GM04503 (cell line): ENCODE measurements at places on chromosomes 6 and 20.
A peak's percentile ranks its signal among the peaks of the same experiment; 100 is the strongest.

DNA sequence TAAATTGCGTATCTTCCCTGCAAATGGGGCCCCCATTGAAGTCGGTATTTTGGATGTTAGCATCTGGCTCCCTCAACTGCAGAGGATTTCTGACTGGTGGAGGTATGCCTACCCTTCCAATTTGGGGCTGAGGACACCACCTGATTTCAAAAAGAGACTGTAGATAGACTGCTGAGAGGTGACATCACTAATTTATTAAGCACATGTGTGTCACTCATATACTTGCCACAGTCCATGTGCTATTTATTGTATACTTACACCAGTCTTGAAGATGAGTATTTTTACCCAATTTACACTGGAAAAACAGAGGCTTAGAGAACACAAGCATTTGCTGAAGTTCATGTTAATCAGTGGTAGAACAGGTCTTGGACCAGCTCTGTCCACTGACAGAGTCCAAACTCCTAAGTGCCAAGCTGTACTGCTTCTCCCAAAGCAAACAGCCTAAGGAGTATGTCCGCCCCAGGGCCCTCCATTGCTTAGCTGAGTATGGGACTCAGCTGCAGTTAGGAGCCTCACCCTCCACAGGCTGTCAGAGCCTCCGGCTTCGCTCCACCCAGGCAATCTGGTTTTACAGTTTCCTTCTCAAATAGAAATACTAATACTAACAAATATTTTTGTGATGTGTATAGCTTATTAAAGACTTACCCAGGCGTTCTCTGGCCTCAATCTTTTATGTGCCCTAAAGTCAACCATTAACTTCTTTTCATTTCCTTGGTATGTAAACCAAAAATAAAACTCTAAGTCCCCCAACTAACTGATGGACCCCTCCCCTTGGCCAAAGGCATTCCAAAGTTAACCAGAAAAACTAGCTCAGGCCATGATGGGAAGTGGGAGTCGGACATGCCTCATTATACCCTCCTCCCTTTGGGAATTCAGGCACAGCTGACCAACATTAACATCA, 17.5 kb downstream of the RIN2 start:
- no peak for DNase-seq

DNA sequence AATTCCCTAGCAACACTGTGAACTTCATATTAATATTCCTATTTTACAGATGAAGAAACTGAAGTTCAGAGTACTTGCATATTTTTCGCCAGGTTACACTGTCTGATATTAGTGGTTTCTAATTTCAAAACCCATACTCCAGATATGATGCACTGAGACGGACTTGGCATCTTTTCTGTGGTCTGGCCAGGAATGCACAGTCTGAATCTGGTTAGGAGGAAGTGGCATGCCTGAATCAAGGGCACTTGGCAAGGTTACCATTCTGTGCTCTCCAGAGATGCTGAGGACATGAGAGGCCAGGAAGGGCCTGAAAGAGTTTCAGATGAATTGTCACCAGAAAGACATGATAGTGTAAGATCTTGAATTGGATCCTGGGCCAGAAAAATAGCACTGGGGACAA, 150.1 kb downstream of the HAO1 start:
- peak; percentile 27 for DNase-seq

DNA sequence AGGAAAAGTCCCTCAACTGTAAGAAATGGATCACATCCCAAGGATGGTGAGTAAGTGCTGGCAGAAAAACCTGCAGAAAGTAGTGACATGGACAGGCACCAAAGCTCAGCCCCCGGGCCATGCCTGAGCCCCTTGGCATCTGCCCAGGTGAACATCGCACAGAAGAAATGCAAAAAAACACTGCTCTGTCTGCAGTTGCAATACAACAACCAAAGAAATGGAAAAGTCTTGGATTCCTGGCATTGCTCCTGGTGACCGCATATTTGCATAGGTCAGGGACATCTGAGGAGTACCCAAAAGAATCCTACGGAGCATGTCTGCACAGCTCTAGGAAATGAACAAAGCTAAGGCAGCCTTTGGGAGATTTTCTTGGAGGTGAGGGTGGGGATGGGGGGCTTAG, 63.1 kb upstream of the PTPRT start:
- no peak for DNase-seq

DNA sequence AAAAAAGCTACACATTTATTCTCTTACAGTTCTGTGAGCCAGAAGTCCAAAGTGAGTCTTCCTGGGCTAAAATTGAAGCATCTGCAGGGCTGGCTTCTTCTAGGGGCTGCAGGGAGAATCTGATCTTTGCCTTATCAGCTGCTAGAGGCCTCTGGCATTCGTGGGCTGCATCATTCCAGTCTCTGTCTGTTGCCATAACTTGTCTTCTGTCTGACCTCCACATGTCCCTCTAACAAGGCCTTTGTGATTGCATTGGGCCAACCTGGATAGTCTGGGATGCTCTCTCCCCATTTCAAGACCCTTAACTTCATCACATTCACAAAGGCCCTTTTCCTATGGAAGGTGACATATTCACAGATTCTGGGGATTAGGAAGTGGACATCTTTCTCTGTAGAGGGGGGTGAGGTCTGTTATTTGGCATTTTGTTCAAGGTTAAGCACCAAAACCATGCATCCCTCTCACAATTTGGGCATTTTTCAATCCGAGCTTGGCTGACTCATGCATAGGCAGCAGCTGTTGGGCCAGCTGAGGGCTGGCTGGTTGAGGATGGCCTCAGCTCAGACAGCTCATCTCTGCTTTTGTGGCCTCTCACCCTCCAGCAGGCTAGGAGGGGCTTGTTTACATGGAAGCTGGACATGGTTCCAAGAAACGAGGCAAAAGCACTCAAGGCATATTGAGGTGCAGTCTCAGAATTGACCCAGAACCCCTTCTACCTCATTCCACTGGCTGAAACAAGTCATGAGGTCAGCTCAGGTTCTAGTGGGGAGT, 116.1 kb upstream of the NXT1 start:
- DNase-seq: no peak

- no peak for DNase-seq
These were observed 129.7 kb upstream of the AKAP12 start for GRCh38 chr6:151109869-151110575.

DNA sequence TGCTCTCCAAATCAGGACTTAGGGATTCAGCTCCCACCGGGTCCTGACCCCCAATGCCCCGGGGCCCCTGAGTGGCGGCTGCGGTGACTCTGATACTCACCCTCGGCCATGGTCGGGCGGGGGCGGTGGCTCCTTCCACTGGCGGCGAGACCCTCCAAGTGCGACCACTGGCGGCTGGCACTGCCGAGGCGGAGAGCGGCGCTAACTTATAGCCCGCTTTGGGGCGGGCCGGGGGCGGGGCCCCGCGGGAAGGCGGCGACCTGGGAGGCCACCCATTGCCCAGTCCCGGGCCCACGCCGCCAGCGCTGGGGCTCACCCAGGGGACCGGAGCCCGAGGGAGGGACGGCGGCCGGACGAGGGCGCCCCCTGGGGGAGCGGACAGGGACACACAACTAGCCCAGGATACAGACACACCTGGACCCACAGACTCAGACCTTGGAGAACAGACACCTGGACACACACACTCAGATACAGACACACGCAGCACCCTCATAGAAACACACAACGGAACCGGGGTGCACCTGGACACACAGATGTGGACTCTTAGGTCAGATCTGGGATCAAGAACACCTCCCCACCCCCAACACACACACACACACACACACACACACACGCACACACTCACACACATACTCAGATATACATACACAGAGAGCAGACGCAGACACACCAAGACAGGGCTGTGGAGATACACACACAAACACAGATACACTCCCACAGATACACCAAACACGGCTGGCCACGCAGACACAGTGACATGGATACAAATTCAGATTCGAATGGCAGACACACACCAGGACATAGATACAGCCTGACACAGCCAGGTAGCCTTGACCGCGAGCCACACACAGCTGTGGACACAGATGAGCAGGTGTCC, at the start of gene TGM2:
Gene TGM2 (minus strand): TSS at position 182 of the 877 bp plus-strand sequence. CDS start 72 bp downstream, at position 110.
- DNase-seq: no peak

DNA sequence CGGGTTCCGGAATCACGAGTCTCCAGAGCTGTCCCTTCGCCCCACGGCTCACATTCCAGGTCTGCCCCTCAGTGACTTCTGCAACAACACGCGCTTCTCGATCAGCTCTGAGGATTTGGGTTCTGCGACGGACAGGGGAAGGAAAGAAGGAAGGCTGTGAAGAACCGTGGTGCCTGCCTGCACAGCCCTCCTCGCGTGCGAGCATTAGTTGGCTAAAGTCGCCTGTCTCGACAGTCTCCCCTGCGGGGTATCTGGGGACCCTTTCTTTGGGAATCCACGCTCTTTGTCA, 23.1 kb downstream of the VPS52 start:
- no peak for DNase-seq

DNA sequence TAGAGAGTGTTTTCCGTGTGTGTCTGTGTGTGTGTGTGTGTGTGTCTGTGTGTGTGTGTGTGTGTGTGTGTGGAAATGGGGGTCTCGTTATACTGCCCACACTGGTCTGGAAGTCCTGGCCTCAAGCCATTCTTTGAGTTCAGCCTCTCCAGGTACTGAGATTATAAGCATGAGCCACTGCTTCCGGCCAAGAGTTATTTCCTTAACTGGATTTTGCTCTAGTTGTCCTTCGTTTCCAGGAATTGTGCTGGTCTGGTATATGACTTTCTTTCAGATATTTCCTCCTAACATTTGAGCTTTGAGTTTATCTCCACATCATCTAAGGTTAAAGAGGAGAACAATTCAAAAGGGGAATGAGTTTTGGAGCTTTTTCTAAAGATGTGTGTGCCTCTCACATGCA, 124.8 kb downstream of the SH3BGRL2 start:
- DNase-seq: no peak

GRCh38 chr20:58970146-58970545, 10.9 kb upstream of the NELFCD start:
- DNase-seq: no peak

DNA sequence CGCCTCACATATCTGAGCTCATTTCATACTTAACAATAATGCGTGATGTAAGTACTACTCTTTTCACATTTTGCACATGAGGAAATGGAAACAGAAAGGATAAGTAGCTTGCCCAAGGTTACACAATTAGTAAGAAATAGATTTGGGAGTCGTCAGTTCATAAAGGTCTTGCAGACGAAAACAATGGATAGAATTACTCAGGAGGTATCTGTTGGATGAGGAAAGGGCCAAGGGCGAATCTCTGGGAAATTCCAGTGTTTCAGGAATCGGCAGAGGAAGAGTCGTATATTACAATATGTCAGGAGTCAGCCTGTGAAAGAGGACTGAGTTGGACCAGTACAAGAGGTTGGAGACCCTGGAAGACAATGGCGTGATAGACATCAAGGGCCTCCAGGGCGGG, 12.8 kb upstream of the EDN1 start:
- DNase-seq: no peak

DNA sequence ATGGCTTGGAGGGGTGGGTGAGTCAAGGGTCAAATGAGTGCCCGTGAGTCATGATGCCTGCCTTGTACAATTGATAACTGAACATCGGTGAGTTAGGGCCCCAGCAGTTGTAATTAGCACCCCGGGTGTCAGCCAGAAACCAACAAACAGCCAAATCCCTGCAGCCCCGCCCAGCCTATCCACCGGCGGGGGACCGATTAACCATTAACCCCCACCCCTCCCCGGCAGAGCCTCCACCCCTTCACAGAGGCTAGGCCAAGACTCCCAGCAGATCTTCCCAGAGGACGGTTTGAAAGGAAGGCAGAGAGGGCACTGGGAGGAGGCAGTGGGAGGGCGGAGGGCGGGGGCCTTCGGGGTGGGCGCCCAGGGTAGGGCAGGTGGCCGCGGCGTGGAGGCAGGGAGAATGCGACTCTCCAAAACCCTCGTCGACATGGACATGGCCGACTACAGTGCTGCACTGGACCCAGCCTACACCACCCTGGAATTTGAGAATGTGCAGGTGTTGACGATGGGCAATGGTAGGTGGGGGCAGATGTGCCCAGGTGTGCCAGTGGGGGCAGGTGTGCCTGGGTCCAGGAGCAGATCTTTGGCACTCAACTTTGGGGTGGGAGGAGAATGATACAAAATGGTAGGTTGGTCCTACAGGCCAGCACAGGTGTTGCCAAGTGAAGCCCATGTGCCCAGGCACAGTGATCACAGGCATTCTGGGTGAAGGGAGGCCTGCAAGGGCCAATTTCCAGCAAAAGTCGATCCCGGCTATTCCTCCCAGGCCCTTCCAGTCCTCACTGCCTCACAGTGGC, 45.7 kb downstream of the HNF4A start:
- no peak for DNase-seq

GRCh38 chr6:144935181-144935580, 650.0 kb downstream of the UTRN start:
- no peak for DNase-seq

DNA sequence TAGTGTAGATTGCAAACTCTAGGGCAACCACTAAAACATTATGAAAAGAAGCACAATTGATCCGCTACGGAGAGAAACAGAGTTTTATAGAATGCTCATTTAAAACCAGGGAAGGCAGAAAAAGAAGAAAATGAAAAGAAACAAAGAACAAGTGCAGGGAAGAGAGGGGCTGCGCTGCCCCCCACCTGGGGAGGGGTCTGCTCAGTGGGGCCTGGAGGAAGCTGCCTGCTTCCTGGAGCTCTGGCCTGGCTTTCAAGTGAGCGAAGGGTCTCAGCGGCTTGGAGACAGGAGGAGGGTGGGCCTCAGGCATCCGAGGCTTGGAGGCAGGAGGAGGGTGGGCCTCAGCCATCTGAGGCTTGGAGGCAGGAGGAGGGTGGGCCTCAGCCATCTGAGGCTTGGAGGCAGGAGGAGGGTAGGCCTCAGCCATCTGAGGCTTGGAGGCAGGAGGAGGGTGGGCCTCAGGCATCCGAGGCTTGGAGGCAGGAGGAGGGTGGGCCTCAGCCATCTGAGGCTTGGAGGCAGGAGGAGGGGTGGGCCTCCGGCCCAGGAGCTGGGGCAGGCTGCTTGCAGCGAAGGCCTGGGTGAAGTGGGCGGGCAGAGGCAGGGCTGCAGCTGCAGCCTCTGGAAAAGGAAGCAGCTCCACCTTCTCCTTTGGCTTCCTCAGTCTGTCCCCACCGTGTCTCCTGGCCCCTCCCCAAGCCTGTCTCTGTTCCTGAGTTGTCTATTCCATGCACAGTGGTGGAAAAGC, 406.3 kb downstream of the TAF4 start:
- DNase-seq: no peak

DNA sequence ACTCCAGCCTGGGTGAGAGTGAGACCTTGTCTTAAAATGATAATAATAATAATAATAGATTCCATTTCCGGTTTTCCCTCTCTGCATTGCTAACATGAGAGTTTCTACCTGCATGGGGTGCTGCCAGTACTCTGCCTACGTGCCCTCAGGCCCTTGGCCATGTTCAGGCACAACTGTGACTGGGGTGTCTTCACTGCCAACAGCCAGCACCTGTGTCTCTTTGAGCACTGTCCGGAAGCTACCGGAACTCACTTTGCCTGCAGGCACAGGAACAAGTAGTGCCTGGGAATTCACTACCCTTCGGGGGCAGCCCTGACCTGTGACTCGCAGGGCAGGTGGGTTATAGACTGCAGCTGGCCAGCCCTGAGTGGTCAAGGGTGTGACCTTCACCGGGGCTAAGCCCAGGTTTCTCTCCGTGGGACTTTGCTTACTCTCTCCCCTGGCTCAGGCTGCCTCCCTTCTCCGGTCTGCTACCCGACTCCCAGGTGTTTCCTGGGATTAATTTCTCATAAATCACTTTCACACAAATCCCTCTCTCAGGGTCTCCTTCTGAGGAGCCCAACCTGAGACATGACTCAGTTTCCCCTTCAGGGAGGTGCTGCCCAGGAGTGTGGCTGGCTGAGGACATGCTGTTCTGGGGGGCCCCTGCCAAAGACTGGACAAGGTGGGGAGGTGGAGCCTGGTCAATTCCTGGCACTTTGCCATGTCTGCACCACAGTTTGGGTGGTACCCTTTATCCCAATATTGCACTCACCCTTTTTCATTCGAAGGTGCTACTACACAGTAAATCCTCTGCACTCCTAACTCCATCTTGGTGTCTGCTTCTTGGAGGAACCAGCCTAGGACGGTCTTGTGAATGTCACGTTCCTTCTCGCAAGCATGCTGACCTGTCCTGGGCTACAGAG, 79.5 kb upstream of the RALGAPA2 start:
- no peak for DNase-seq
